ENCODE measurements at places on chromosomes 7 and 10.
A peak's percentile ranks its signal among the peaks of the same experiment; 100 is the strongest.

DNA sequence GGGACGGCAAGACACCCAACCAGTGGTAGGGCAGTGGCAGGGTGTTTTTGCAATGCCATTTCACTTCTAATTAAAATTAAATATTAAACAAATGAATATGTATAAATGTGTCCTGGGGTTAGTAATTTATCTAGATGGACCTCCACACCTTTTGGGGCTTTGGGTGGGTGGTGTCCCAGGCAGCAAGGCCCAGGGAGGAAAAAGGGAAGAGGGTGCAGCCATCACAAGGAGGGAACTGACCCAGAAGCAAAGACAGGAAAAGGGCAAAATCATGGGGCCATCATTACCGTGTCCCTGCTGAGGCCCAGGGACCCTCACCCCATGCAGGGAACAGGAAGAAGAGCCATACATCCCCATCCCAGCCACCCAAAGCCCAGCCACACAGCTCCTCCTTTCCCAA, 204.6 kb downstream of the GRID1 start:
- DNase-seq = no peak

- DNase-seq = no peak
Observed at GRCh38 chr10:24773939-24774589, 50.4 kb upstream of the ARHGAP21 start.

DNA sequence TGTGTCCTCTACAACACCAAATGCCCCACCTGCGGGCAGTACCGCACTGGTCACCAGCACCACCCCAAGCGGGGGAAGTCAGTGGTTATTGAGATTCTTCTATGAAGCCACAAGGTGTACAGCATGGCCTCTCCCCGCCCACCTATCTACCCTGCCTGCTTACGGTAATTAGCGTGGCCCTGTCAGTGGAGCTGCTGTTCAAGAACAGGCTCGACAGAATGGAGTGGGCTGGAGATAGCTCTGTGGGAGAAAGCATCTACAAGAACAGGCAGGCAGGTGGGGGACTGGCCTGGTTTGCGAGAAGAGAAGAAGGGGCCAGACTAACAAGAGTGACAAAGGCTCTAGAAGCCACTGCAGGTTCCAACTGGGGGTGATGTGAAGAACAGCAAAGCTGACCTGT, 108.3 kb downstream of the RNF216 start:
- DNase-seq = no peak

DNA sequence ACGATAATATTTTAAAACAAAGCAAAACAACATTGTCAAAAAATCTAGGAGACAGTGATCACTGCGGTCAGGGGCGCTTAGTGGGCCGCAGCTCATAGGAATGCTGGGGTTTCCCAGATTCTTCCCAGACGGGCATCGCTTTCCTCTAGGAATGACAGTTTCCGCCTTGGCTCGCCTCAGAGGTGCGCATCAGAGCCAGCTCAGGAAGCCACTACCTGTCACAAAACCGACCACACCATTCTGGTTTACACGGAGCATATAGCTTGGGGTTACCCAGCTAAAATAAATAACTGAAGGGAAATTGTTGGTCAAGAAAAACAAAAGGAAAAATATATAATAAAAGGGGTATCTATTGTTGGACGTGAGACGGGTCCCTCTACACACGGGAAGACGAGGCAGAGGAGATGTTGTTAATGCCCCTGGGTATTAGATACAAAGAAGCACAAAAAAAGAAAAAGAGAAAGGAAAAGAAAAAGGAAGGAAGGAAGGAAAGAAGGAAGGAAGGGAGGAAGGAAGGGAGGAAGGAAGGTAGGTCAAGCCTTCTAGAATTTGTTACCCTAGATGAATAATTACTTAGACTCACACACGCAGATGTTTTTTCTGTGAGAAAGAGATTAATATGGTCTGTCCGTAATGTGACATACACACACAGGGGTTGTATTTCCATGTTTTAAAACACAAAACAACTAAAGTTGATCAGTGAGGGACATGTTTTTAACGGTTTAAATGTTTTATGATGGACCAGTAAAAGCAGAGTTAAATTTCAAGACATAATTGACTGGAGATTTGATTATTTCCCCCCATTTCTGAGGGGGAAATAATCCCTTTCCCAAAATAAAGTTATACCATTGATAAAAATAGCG, 292.4 kb upstream of the NFE2L3 start:
- no peak for DNase-seq

GRCh38 chr7:121873289-121874194, 581 bp downstream of the PTPRZ1 start:
- no peak for DNase-seq

- no peak for DNase-seq
Observed at GRCh38 chr10:25556457-25556856, 377.6 kb upstream of the MYO3A start.

DNA sequence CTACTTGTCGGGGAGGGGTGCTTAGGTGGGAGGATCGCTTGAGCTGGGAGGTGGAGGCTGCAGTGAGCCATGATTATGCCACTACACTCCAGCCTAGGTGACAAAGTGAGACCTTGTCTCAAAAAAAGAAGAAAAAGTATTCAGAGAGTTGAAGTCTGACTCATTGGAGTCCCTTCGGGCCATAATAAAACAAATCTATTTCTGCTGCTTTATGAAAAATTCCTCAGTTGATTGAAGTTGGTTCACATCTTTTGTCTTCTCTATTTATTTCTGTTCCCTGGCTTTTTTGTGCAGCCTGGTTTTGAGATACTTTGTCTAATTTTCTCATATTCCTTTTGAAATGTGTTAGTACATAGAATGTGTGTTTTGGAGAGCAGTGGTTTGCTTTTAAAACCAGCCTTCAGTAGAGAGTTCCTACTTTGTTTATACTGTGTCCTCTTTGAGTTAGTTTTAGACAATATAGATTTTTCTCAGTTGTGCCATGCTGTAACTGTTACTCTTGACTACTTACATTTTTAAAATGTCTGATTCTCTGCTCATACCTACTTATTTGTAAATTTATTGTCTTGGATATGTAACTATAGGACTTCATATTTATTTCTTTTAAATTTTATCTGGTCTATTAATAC, 36.7 kb downstream of the LUC7L2 start:
- DNase-seq = no peak

DNA sequence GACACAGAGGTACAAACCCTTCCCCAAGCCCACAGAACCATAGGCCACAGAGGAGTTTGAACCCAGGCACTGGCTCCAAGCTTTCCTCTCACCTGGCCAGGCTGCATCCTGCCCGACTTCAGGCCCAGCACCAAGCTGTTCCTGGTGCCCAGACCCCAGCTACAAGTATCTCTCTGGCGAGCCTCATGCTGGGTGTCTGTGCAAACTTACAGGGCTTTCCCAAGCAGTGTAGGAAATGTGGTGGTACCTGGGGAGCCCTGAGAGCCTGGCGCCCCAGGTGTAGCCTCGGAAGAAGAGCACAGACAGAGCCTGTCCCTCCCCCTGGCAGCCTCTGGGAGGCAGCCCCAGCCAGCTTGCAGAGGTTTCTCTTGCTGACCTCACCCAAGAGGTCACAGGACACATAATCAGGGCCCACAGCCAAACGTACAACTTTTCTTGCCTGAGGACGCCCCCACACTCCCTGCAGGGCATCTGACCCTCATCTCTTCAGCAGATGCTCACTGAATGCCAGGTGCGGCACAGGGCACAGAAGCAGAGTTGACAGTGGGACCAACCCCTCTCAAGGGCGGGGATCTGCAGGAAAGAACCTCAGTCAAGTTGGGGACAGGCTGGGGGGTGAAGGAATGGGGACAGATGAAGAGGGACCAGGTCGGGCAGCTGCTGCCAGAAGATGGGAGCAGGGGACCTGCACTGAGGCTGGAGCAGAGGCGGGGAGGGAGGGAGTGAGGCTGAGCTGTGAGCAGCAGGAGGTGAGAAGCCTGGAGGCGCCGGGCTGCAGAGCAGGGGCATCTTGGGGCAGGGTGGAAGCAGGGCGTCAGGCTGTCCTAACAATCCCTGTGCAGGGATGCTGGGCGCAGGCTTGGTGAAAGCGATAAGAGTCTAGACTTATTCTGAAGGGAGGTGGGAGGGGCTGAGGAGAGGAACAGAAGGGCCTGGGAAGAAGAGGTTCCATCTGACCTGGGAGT, 16.3 kb upstream of the MYL7 start:
- DNase-seq = no peak

DNA sequence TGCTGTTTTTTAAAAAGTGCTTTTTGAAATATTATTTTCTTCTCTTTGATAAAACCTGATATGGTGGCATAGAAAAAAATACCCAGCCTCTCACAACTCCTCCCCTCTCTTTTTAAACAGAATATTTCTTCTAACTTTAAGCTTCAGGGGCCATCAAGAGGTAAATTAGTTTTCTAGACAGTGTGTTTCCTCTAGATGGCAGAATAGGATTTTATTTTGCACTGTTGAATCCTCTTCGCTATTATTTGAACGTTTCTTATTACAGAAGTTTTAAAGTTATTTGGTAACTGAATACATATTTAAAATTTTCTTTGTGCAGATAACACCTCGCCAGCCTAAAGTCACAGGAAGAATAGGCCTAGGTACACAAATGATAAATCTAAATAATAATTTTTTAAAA, 30.3 kb downstream of the ARL5B start:
- peak; percentile 28 for DNase-seq

DNA sequence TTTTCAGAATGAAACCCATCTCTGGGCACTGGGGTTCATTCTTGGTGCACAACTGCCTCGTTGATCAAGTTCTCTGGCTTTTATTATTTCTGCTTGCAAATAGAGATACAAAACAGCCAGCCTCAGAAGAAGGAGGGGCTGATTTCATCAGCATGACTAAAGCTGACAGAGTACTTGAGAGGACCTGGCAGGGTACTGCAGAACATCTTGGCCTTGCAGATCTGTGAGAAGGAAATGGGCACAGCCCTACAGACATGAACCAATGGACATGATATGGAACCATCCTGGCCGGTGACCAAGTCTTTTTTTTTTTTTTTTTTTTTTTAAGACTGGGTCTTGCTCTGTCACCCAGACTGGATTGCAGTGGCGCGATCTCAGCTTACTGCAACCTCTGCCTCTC, 240.6 kb downstream of the VTI1A start:
- DNase-seq = no peak

DNA sequence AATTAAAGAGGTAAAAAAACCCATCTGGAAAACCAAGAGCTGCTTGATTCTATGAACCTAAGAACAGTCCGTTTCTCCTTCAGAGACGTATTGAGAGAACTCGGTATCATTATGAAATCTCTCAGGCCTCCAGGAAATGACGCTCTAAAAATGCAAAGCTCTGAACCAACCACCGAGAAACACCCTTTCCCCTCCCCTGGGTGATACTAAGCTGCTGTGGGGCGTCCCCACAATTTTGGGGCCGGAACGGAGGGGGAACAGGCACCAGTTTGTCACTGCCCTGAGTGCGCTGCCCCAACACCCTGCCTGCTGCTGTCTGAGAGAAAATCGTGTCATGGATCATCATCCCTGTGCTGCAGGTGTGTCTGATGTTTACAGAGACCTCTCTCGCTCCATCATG, 509.5 kb downstream of the DNAJB6 start:
- no peak for DNase-seq

DNA sequence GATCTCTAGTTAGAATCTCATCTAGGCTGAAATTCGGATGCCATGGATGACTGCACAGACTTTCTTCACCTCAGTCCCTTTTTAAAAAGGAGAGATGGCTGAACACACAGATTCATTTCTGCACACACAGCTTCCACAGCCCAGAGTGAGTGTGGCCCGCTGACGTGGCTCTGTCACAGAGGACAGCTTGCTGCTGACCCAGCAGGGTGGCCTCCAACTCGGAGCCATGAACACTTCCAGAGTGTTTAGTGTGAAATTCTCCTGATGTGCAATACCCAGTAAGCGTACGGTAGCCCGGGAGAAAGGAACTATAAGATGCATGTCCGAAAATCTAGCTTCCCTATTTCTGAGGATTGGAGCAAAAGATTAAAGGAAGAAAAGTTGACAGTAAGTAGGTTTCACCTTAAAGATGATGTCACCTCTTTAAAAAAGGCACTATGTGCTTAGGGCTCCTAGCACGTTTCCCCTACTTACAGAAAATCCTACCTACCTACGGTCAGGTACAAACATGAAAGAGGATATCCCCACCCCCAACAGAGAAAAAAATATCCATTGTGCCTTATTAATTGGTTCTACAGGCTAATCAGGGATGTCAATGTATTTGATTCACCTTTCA, 162.2 kb downstream of the RAPGEF5 start:
- DNase-seq = no peak

DNA sequence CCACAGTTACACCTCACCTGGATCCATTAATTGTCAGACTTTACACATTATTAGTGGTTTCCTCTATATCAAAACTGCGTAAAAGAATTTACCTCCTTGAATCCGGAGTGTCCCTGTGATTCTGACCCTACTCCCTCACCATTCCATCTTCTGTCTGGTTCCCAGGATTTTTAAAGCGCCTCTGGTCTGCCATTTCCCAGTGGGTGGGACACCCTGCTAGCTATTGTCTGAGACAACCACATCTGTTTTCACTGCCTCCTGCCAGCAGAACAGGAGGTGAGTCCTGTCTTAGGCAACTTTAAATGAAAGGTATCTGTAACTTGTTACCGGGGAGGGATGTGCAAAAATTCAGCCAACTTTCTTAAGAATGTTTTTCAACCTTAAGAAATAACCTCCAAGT, 2.3 kb downstream of the MACROH2A2 start:
- no peak for DNase-seq

DNA sequence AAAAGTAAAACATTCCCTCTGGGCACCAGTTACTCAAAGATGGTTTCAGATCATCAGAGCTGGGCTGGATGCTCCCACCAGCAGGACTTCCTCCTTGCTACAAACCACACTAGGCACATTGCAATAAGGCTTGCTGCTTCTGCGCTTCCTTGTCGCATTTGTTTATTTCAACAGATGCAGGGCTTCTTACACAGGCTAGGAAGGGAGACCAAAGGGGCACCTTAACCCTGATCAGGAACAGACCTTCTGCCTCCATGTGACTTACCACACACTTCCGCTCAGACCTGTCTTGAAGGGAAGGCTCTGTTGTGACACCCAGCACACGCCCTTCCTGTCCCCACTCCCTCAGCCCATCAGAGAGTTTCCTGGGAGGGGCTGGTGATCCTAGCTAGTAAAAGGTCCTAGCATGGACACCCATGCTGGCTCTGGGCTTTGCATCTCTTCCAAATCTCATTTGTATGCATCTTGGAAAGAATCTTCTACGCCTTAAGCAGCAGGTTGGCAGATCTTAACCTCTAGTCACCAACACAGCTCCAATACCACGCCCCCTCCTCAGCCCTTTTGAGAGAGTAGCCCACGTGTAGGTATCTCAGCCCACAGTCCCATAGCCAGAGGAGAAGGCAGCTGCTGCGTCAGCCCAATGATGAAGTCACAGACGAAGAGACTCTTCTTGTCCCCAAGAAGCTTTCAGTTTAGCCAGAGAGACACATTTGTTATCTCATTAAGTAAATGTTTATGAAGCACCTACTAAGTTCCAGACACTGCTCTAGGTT, 47.1 kb upstream of the SVIL start:
- DNase-seq = peak; percentile 99

DNA sequence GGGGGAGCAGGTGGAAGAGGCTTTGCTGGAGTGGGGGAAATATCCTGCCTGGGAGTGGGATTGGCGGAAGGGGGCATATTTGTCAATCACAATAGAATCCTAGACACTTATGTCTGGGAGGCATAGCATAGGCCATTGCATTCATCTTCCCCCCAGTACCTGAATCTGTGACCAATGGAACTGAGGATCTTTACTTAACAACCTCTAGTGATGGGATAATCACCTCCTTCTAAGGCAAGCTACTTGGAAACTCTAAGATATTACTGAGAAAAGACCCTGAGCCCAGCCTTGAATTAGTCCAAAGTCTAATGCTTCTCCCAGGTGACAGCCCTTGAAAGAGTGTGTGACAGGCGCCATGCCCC, 90.7 kb downstream of the NPSR1 start:
- DNase-seq = no peak

GRCh38 chr7:151102991-151103390, 16.7 kb downstream of the AGAP3 start:
- no peak for DNase-seq

Data from AML-193 (cell line).